ENCODE measurements at places on chromosomes 16 and 17.
A peak's percentile ranks its signal among the peaks of the same experiment; 100 is the strongest.

DNA sequence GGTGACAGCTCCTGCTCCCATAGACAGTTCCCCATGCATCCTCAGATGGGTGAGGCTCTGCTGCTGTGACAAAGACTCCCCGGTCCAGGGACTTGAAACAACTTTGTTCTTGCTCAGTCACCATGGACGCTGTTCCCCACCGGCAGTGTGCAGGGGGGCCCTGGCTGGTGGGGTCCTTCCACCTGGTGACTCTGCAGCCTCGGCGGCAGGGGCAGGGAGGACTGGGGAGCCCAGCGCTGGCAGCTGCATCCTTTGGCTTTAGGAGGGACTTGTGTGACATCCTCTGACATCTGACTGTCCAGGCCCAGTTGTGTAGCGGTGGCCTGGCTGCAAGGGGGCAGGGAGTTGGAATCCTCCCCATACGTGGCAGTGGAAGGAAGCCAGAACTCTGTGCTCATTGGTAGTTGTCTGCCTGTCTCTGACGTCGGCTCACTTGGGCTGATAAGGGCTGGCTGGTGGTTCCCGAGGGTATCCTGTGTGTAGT lies 107.3 kb downstream of the CMIP start:
- no peak for DNase-seq

GRCh38 chr16:62079236-62079635 lies 43.0 kb upstream of the CDH8 start:
- no peak for DNase-seq

DNA sequence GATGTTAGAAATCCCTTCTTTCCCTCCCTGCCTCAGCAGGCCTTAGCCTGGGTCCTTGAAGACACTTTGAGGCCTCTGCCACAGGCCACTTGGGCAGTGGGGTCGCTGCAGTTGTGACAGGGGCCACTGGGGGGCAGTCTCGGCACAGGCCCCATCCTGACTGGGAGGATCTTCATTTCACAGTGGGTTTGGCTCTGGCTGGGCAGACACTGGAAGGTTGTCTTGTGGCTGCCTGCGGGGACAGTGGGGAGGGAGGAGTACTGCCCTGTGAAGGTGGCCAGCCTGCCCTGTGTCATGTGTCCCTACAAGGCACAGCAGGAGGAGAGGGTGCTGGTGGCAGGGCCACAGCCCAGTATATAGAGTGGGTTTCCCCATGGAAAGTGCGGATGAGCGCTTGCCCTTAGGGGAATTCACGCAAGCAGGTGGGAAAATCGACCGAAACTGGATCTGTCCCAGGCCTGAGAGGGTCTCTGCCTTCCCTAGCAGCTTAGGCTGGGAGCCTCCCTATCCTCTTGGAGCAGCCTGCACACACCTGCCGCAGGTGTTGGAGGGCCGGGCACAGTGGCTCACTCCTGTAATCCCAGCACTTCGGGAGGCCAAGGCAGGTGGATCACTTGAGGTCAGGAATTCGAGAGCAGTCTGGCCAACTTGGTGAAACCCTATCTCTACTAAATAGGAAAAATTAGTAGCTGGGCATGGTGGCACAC lies 28.8 kb downstream of the GINS2 start:
- peak; percentile 12 for DNase-seq

DNA sequence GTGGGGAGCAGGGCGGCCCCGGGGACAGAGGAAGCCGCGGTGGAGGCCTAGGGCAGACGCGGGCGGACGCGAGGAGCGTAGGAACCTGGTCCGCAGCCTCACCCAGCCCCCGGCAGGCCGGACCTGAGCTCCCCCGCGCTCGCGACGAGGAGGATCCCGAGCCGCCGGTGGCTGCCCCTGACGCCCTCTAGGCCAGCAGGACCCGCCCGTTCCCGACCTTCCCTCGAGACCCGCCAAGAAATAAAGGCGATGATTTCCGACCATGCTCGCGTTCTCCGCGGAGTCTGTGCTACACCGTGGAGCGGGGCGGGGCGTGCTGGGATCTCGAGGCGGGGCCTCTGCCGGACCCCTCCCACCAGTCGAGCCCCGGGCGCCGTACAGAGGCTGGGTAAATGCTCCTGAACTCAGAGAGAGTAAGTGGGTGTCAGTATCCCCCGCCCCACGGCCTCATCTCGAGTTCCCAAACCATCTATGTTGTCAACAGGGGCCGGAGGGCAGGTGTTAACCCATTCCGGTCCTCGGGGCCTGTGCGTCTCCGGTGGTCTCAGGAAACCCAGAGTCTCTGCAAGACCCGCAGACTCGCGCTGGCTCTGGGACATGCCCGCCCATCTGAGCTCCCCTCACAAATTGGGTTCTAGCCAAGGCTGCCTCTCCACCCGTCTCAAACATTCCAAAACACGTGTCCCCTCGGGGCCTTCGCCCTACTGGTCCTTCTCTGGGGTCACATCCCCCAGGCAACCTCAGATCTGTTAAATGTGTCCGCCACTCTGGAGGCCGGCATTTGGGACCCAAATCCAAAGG lies 13.7 kb downstream of the SYCE1L start:
- DNase-seq: no peak

DNA sequence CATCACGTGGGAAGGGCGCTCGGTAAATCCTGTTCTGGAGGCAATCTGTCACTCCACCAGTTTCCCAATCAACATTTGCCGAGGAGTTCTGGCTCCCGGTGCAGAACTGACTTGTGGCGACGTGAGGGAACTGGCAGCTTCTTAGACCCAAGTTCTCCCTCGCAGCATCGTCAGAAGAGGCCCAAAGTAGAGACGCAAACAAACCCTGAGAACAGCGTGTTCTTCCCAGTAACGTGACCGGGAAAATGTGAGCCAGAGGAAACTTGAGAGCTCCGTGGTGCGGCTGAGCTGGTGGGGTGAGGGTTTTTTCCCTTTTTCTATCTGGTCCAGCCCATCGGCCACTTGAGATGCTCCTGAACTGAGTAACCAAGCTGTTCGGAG lies 158.9 kb upstream of the CACNG5 start:
- no peak for DNase-seq

- DNase-seq: no peak
Observed at GRCh38 chr17:57082441-57082840, 2.6 kb upstream of the AKAP1 start.

GRCh38 chr16:74999219-74999608 lies 390 bp downstream of the ZNRF1 start:
- DNase-seq: no peak

- no peak for DNase-seq
Observed at GRCh38 chr17:12709063-12709462, 43.4 kb downstream of the MYOCD start.

Data from iPS DF 19.7 (cell line).